BJ (cell line): ENCODE measurements at places on chromosomes 16 and 17.

- DNase-seq: no peak
Observed at GRCh38 chr16:53882310-53882709, 178.4 kb downstream of the FTO start.

- no peak for DNase-seq
Observed at GRCh38 chr17:48722201-48722907, at the start of gene PRAC1. TSS of gene PRAC1 (minus strand) at chr17:48722518. CDS start at chr17:48722392, 126 bp downstream.

DNA sequence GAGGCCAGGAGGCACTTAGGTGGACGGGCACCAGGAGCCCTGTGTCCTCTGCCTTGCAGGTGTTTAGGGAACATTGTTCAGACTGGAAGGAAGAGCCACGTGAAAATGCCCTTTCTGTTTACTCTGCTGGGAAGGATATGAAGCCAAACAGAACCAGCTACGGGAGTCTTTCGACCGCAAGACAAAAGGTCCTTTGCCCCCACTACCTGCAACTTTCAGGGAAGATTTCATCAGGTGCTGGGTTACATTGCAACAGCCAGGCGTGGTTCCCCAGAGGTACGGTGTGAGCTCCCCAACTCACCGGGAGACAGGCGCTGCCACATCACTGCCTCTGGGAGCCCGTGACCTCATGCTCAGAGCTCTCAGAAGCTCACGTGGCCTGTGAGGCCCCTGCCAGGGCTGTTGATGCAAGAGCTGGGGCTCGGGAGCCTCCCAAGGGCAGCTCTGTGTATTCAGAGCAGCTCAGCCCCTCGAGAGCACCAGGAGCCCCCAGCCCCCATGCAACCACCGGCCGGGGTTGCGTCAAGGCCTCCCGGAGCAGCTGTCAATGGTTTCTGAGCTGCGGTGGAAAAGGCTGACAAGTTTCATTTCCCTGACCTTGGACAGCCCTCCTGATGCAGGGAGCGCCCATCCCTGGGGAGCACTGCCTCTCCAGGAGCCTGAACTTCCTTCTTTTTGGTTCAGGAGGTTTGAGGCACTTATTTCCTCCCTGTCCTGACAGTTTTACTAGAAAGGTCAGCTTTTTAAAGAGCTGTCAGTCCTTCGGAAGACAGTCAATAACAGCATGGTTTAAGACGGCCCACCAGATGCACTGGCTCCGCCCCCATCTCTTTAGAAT, 42.1 kb downstream of the TBC1D16 start:
- DNase-seq: no peak

DNA sequence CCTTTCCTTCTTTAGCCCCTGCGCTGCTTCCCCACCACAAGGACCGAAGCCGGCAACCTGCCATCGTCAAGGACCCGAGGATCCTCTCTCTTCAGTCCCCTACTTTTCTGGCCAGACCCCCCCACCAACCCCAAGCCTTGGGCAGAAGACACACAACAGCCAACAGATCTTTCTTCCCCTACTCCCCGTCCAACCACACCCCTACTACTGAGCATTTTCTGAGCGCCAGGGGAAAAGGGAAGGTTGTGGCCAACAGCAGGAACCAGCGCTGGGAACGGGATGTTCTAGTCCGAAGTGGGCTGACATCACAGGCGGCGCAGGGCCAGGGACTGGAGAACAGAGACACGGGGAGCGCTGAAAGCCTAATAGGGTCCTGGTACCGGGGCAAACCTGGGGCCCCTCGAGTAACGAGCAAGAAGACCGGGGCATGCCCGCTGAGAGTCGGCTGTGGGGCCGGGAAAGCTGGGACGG, 528 bp downstream of the PER1 start:
- no peak for DNase-seq

DNA sequence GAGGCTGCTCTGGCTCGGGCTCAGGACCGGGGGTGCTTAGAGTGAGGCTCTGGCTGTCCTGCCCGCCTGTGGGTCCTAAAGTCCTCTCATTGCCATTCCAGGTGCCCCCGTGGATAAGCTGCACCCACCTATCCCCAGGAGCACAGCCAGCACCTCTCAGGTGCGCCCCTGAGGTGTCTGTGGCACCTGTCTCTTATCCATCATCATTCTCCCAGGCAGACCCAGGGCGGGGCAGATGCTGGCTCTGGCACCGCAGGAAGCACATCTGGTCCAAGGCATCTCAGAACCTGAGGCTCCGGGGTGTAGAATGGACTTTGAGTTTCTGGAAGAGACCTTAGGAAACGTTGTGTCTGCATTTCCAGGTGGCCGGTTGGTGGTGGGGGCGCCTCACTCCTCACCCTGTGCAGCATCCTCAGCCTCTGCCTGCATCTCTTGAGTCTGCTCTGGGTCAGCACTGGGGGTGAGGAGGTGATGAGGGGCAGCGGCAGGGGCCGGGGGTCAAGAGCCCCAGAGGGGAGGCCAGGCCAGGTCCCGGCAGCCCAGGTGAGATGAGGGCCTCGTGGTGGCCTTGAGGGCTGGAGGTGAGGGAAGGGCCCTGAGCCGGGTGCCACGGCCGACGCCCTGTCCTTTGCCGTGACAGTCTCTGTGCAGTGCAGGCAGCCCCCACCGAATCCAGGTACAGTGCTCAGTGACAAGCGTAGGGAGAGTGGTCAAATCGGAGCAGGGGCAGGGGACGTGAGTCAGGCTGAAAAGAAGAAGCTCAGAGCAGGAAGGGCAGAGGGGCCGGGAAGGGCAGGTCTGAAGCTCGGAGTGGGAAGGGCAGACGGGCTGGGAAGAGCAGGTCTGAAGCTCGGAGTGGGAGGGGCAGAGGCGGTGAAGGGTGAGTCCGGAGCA, 173.5 kb downstream of the NPIPB11 start:
- no peak for DNase-seq

DNA sequence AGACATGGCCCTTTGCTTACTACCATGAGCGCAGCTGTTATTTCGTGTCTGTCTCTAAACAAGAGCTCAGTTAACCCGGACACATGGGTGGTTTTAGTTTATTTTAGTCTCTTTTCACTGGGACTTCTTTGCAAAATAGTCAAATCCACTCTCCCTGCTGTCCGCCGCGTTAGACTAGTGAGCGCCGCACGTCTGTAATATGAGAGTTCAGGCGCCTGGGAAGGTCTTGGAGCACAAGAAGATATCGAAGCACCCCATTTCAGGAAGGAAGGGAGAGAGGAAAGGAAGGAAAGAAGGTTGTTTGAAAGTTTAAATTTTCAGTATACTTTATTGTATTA, 111.0 kb upstream of the CHMP6 start:
- no peak for DNase-seq

- DNase-seq: no peak
Observed at GRCh38 chr17:376936-377863, 24.6 kb upstream of the RPH3AL start.

DNA sequence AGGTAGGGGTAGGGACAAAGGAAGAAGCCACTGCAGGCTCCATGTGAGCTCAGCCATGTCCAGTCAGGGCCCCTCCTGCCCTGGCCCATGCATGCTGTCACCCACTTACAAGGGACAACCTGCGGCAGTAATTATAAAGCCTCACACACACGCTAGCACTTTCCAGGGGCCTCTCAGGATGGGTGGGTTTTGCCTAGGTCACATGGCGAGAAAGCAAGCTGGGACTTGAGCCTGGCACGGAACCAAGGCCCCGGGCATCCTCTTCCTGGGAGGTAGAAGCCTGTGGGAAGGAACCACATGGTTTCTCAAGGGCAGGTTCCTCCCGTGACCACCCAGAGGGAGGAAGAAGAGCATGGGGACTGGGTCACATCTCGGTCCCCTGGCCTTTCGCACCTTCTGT, 7.0 kb downstream of the ZNF319 start:
- no peak for DNase-seq

DNA sequence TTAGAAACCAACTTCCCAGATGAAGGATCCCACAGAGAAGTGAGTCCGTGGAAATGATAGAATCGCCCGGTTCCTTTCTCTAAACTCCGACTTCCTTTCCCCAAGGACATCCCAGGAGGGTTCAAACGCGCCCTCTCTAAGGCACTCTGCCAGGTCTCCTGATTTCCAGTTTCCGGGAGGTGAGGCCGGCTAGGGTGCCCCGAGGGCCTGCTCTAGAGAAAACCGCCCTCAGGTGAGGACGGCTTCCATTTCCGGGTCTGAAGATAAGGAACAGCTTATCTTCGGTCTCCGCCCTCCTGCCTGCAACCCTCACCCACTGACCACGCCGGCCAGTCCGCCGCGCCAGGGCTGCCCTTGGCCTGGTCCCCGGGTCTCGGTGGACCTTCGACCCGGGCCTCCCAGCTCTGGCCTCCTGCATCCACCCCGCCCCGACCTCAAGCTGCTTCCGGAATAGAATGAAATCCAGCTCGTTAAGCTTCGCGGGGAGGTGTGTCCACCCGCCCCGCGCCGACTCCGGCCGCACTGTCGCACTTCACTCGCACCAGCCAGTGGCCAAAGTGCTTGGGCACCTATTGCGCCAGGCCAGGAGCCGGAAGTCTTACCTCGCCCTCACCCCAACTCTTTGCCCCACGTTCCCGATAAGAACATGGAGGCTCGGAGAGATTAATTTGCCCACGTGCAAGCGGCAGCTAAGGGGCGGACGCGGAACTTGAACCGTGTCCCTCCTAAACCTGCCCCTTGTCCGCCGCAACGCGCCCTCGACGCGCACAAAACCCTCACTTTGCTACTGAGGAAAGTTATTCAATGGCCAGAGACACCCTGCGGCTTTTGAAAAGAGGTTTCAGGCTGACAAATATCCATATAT, 836 bp upstream of the MMP15 start:
- DNase-seq: no peak

DNA sequence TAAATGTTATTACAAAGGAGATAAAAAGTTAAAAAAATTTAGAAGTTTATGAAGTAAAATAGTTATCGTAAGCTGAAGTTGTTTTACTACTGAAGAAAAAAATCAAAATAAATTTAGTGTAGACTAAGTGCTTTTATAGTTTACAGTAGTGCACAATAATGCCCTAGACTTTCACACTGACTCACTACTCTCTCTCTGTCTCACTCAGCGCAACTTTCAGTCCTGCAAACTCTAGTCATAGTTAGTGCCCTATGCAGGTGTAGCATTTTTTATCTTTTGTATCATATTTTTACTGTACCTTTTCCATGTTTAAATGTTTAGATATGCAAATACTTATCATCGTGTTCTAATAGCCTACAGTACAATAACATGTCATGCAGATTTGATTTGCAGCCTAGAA, 17.7 kb upstream of the TOM1L1 start:
- no peak for DNase-seq

DNA sequence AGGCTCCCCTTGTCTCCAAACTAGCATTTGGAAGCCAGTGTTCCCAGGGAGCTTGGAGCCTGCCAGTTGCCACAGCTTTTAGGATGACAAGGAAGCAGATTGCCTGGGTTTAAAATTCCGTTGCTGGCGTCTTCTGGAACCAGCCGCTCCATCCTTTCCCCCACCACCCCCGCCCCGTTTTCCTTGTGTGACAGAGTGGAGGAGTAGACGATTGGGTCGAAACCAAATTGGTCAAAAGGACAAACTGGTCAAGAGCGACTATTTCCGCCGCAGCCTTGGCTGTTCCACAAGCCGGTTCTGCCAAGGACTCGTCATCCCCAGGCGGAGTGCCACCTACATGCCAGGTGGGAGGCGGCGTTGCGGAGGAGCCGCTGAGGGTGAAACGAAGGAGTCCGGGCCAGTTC, 91.1 kb downstream of the RPA1 start:
- DNase-seq: no peak

GRCh38 chr17:58344047-58344790, 7.8 kb downstream of the SUPT4H1 start:
- no peak for DNase-seq

GRCh38 chr17:17750881-17751280, 69.6 kb downstream of the RAI1 start:
- DNase-seq: no peak

- no peak for DNase-seq
Observed at GRCh38 chr17:40617678-40618240, 29.9 kb downstream of the SMARCE1 start.

- DNase-seq: no peak
Observed at GRCh38 chr17:42270170-42270535, 6.0 kb downstream of the STAT5B start.

DNA sequence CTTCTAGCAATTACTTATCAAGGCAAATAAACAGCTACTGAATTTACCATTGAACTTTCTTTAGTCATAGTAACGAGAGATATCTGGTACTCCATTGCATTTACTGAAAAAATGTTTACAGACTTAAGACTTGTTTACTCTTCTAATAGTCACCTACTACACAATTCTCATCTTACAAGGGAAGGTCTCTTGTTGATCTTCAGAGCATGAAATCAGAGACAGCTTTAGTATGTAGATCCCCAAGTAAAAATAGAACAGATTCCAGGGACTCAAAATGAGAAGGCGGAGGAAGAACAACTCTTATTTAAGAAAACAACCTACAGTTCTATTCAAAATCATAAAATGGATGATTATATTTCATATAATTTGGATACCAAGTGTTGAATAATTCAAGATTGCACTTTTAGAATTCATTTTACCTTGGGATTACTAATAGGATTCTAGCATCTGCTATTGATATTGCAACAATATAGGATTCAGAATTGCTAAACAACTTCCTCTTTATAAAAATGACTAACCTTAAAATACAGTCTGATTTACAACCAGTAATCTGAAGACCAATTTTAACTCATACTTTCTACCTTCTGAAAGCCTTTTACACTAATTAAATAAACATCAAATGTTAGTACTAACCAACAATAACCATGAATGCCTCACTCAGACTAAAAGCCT, 20.8 kb downstream of the UBE2G1 start:
- no peak for DNase-seq

DNA sequence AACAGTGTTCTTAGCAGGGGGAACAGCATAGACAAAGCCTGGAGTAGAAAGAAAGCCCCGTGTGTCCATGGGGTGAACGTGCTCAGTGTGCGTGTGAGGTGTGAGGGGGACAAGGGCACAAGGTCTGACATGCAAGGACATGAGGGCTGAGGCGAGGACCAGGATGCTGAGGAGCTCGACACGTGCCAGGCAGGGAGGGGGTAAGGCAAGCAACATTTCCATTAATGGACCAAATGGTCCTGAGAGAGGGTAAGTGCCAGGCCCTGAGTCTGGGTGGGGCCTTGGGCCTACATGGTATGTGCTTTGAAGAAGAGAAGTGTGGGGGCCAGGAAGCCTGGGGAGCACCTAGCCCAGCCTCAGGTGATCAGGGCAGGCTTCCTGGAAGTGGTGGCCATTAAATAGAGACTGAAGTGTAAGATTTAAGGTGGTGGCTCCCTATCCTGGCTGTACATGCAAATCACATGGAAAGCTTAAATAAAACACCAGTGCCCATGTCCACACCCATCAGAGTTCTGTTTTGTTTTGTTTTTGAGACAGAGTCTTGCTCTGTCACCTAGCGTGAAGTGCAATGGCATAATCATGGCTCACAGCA, 29.3 kb downstream of the ADCY7 start:
- no peak for DNase-seq
